HCT116 (cell line): ENCODE measurements at places on chromosomes 2 and 18.

DNA sequence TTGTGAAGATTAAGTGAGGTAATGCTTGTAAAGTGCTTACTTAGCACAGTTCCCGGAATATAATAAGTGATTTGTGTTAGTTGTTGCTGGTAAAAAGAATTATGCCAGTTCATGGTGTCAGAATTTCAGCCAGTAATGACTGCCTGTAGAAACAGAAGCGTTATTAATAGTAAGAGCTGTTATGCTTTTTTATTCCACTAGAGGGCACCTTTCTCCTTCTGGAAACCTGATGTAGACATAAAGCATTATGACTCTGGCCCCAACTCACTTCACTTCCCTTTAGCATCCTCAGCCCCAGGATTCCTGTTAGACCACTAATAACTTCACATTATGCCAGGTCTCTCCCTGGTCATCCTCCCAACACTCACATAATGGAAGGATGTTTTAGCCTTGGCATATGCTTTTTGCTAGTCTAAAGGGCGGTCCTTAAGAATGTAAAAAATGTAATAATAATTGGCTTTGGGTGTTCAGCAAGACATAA, 34.9 kb downstream of the C18orf54 start:
- DNase-seq, result peak; percentile 68

DNA sequence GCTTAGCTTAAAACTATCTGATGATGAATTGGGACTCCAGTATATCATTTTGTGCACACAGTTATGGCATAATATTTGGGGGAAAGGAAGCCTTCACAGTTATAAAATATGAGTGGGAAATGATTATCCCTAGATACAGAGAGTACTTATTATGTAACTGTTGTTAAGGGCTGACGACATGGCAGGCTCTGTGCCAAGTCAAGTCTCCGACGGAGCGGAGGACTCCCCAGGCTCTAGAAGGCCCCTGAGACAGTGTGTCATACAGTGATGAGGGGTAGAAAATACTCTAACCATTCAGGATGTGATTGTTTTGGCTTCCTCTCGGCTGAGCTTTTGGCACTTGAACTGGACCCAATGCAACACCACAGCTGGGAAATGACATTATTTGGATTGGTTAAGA, 211.8 kb downstream of the SLC8A1 start:
- DNase-seq, result no peak

- no peak for DNase-seq
These were observed 406.4 kb downstream of the LRP1B start for GRCh38 chr2:141724426-141724825.

DNA sequence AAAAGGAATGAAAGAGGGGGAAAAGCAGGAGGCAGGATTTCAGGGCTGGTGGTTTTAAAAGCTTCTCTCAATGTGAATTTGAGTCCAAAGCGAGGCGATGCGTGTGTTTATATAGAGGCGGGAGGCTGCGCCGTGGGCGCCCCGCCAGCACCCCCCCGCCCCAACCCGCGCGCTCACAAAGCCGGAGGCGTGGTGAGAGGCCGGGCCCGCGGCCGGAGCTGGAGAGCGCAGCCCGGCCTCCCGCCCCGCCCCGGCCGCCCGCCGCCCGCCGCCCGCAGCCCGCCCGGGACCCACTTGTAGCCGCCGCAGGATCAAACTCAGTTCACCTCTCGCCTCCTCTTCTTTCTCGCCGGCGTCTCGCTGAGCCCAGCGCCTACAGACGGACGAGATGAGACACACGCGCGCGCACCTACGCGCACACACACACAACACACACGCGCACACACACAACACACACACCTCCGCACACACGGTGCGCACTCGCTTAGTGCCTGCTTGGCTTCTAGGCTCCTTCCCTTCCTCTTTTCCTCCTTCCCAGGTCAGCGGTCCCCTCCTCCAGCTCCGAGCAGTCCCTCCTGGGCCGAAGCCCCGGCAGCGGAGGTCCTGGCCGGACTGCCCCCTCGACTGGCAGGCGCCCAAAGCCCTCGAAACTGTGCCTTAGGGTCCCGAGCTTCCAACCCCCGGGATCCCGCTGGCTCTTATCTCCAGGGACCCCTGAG, 1.3 kb upstream of the CYP26B1 start:
- DNase-seq, result no peak

DNA sequence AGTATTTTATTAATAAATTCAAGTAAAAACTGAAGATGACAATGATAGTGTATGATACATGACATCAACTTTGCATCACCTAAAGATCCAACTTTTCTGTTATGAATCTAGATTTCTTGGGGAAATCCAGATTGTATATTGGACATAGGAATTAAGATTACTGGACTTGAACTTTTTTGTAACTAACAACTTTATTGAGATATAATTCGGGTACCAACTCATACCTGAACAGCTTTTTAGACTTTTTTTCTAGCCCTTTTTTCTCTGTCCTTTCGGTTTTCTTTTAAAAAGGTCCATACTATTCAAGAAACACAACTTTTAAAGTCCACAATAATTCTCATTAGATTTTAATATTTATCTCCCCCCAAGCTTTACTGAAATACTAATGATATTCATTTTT, 1.1 kb upstream of the SOCS6 start:
- no peak for DNase-seq

- DNase-seq, result no peak
These were observed 275.0 kb downstream of the MREG start for GRCh38 chr2:215738351-215738750.

GRCh38 chr2:46335391-46336282, 38.4 kb downstream of the EPAS1 start:
- DNase-seq, result no peak

GRCh38 chr18:33264566-33264965, 176.0 kb downstream of the CCDC178 start:
- no peak for DNase-seq

- peak; percentile 59 for DNase-seq
These were observed 554 bp downstream of the ING5 start for GRCh38 chr2:241702155-241703031.
